Left cardiac atrium (tissue), 4 donors: ENCODE measurements at places on chromosomes 7 and 10. TPM values are rescaled to one million over a fixed set of nuclear protein-coding genes. Genes with fewer than 3 reads are reported as not detected.

GRCh38 chr10:95660283-95660682, 3.8 kb upstream of the ALDH18A1 start:
- DNase-seq: no peak

DNA sequence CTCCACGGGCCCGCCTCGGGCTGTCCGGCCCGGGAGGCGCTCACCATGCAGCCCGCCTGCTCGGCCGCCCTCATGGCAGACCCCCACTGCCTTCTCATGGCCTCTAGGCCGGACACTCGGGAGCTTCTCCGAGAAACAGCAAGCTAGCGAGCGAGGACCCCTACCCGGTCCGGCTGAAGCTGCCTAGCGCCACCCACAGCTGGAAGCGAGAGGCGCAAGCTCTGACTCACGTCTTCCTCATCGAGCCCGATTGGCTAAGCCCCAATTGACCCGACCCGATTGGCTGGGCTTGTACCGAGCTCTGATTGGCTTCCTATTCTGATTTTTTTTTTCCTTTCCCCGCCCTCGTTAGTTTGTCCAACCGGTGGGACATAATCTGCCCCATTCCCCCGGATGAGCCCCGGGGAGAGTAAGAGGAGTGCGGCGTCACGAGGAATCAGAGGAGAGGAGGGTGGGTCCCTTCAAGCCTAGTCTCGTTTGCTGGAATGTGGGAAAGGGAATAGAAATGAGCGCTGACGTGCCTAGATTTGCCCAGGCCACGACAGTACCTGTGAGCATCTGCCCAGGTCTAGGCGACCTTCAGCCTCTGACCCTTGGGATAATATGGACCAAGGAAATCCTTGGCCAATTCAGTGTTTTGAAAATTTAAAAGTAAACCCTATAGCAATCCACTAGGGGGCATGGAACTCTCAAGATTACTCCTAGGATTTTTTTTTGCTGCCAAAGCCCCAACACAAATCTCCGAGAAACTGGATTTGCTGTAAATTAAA, at the start of gene TYSND1:
TYSND1 (minus strand) TSS at position 212 of the 770 bp plus-strand sequence; CDS start at position 98, 114 bp downstream.
- peak; percentile 98 for DNase-seq

DNA sequence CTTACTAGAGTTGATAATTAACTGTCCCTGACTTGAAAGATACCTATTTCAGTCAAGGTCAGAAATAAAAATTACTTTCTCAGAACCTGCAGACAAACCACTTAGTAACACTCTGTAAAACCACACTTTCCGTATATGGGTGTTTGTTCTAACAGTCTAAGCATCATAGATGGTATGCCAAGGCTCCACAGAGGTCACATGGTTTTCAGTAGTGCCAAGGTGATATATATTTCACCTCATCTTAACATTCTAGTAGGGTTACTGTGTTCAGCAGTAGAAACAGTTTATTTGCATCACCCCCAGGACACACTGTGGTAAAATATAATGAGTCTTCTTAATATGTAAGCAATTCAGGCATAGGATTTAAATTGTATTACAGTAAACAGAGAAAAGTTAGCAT, 61.5 kb downstream of the KCND2 start:
- DNase-seq: no peak

DNA sequence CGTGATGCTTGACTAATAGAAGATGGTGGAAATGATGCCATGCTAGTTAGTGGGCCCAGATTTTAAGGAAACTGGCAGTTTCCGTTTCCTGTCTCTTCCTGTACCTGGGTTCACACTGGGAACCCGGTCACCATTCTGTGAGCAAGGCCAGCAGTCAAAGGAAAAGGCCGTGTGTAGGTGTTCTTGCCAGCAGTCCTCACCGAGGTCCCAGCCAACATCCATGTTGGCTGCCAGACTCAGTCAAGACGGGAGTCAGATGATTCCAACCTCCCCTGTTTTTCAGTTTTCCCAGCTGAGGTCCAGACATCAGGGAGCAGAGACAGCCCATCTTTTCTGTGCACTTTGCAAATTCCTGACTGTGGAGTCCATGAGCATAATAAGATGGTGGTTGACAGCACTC, 15.2 kb upstream of the PILRB start:
- no peak for DNase-seq

DNA sequence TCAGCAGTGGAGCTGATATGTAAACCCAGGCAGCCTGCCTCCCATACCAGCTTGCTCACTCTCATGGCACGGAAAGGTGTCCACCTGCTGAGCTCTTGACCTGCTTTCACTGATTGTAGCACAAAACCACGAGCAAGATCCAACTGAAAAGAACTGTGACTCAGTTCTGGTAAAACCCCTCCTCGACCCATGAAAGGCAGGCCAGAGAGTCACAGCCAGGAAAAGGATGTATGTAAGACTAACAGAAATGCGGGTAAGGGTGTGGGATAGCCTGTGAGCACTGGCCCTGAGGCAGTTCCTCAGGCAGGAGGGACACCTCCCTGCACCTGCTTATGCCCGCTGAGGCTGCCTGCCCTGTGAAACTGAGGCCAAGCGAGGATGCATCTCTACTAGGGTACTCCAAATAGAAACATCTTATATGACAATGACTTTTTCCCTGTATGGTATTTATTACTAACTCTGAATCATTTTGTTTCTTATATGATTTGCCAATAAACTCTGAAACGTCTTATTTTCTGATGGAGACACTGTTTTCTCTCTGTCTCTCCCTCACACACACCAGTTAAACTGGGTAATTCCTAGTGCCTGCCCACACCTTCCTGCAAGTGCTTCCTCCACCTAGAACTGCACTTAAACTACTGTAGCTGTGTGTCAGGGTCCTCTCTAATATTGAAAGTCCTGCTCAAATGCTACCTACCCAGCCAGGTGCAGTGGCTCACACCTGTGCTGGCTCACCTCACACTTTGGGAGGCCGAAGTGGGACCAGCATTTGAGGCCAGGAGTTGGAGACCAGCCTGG, 73.3 kb upstream of the GHITM start:
- DNase-seq: no peak

CYP3A4 gene
- 0.34 TPM for total RNA-seq
